ENCODE measurements at places on chromosomes 12 and 14. TPM values are rescaled to one million over a fixed set of nuclear protein-coding genes. Genes with fewer than 3 reads are reported as not detected.

- no peak for DNase-seq
- H3K4me1 ChIP-seq: no peaks in the 10 kb centered on the region
- H3K4me3 ChIP-seq: no peak overlapping the region
- no peaks in the 10 kb centered on the region for H3K27me3 ChIP-seq
- H3K27ac ChIP-seq: no peak overlapping the region
- H3K36me3 ChIP-seq: no peaks in the 10 kb centered on the region
Observed at GRCh38 chr14:65850429-65851135, 438.1 kb downstream of the FUT8 start.

DNA sequence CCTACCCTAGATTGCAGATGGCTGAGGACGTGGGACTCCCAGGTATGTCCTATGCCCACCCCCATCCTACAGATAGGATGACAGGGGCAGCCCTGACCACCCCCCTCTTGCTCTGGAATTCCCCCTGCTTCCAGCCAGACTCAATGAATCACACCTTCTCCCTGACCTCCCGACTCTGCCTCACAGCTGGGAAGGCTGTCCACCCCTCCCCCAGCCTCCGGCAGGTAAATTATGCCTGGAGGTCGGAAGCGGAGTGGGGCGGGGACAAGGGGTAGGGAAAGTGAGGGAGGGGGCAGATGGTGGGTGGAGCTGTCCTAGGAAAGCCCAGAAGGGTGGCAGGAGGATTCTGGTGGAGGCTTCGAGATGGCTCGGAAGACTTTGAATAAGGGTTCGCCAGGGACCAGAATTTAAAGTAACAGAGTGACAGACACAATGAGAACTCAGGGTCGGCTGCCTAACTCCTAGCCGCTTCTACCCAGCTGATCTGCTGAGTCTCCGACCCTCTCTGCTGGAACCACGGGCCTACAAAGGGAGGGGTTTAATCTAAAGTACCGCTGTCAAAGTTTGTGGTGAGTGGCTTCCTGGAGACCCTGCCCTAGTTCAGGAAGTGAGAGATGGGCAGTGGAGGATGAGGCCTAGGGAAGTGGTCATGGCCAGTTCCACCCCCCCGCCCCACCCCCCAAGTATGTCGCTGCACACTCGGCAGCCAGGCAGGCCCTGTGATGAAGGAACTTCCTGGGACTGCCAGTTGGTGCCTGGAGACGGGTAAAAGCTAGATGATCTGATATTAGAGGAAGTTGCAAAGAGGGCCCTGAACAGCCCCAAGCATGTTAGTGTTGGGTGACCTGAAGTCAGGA is 4.2 kb downstream of the PLEKHG3 start:
- DNase-seq: peak; percentile 42
- no peaks in the 10 kb centered on the region for H3K36me3 ChIP-seq
- H3K27ac ChIP-seq: no peak overlapping the region
- H3K4me1 ChIP-seq: peaks cover 40% of the 10 kb centered on the region

DNA sequence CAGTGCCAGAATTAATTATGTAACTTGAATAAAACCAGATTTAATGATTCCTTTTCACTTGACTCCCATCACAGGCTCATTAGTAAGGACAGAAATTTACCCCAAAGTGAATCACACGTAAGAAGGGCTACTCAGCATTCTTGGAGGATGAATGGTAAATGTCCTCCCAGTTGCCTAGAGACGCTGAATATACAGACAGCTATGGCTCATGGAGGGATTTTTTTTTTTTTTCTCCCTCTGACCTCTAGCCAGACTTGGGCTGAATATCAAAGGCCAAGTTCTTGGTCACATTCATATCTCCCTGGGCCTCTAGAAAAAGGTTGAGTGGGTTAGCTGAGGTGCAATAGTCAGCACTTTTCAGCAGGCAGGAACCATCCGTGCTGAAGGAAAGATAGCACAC is 77.5 kb downstream of the PHLDA1 start:
- H3K4me3 ChIP-seq: no peak overlapping the region
- no peaks in the 10 kb centered on the region for H3K27me3 ChIP-seq
- H3K36me3 ChIP-seq: no peaks in the 10 kb centered on the region
- H3K4me1 ChIP-seq: peaks cover 21% of the 10 kb centered on the region
- DNase-seq: peak; percentile 23

GRCh38 chr14:45786266-45786665 is 533.3 kb upstream of the MIS18BP1 start:
- no peaks in the 10 kb centered on the region for H3K4me1 ChIP-seq
- no peaks in the 10 kb centered on the region for H3K27me3 ChIP-seq
- H3K27ac ChIP-seq: no peak overlapping the region
- no peak overlapping the region for H3K4me3 ChIP-seq
- H3K36me3 ChIP-seq: no peaks in the 10 kb centered on the region

TAS2R7 gene
- total RNA-seq: not detected

GRCh38 chr14:55120571-55121495 is 8.2 kb upstream of the LGALS3 start:
- DNase-seq: no peak
- H3K4me3 ChIP-seq: no peak overlapping the region

DNA sequence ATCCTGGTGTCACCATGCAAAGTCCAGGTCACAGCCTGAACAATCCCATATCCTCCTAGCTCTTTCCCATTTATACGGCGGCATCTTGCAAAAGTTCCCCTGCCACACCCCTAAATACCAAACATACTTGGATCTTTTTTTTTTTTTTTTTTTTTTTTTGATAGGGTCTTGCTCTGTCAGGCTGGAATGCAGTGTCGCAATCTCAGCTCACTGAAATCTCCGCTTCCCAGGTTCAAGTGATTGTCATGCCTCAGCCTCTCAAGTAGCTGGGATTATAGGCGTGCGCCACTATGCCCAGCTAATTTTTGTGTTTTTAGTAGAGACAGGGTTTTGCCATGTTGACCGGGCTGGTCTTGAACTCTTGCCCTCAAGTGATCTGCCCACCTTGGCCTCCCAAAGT is 451.3 kb downstream of the GLT1D1 start:
- H3K27ac ChIP-seq: no peak overlapping the region
- no peaks in the 10 kb centered on the region for H3K4me1 ChIP-seq
- no peak overlapping the region for H3K4me3 ChIP-seq
- no peaks in the 10 kb centered on the region for H3K27me3 ChIP-seq
- no peak for DNase-seq
- no peaks in the 10 kb centered on the region for H3K36me3 ChIP-seq

GRCh38 chr14:60008042-60008441 is 83.7 kb upstream of the PCNX4 start:
- H3K36me3 ChIP-seq: no peaks in the 10 kb centered on the region
- H3K27me3 ChIP-seq: no peaks in the 10 kb centered on the region
- no peak overlapping the region for H3K27ac ChIP-seq
- H3K4me1 ChIP-seq: no peaks in the 10 kb centered on the region
- no peak for DNase-seq

- H3K27me3 ChIP-seq: no peaks in the 10 kb centered on the region
- no peak for DNase-seq
- no peak overlapping the region for H3K27ac ChIP-seq
- peaks cover 12% of the 10 kb centered on the region for H3K4me1 ChIP-seq
- no peak overlapping the region for H3K4me3 ChIP-seq
Observed at GRCh38 chr14:71411738-71412137, 504.5 kb downstream of the PCNX1 start.

DNA sequence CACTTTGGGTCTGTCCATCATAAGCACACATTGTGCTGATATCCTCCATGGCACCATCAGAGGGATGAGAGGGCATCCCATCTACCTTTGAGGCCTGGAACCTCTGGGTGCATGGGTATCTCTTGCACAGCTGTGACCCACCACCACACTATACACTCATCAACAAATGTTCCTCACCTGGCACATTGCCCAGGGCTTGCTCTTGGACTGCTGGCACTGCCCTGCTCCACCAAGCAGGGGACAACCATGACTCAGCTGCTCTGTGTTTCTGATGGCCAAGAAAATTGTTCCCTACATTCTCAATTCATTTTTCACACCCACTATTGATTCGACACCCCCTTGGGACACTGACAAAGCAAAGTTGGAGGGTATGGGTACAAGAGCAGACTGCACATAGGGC is 155.5 kb downstream of the PTPRO start:
- H3K4me3 ChIP-seq: no peak overlapping the region
- no peak overlapping the region for H3K27ac ChIP-seq
- no peaks in the 10 kb centered on the region for H3K4me1 ChIP-seq
- no peaks in the 10 kb centered on the region for H3K36me3 ChIP-seq
- no peak for DNase-seq

- no peak overlapping the region for H3K27ac ChIP-seq
- H3K4me1 ChIP-seq: no peaks in the 10 kb centered on the region
- no peak for DNase-seq
Observed at GRCh38 chr12:34605955-34606748, 583.9 kb downstream of the ALG10 start.

DNA sequence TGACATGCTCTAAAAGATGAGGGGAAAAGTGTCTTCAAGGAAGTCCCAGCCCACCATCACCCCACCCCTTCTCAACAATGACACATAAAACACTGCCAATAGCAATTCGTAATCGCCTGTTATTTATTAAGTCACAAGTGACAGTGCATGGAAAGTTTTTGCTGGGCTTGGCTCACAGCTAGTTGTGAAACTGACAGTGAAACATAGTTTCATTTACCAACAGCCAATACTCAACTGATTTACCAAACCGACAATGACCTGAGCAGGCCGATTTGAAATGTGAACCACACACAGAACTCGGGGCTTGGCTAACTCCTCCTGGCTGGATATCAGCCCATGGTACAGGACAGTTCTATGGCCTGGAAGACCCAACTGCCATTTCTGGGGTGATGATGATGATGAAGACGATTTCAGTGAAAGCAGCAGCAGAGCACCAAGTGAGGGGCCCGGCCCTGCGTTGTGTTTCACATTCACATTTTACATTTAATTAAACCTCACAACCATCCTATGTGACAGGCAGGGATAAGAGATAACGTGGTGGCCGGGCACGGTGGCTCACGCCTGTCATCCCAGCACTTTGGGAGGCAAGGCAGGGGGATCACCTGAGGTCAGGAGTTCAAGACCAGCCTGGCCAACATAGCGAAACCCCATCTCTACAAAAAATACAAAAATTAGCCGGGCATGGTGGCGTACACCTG is 42.7 kb downstream of the CAMKK2 start:
- H3K36me3 ChIP-seq: peaks cover 40% of the 10 kb centered on the region
- no peak overlapping the region for H3K27ac ChIP-seq
- no peaks in the 10 kb centered on the region for H3K4me1 ChIP-seq
- no peak for DNase-seq
- H3K27me3 ChIP-seq: no peaks in the 10 kb centered on the region

DNA sequence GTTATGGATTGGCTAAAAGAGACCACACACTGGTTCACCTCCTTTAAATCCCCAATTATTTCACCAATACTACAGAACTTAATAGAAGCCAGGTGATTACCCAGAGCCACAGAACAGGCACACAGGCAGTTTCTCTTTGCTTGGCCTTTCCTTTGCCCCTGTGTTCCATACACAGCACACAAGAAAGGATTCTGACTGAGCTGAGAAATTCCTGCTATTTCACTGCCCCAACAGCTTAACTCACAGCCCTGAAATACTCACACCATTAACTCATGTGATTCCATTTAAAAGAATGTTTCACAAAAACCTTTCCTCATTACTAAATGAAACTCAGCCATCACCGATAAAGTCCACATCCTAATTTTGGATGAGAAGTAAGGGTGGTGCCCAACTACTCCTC is 133.6 kb downstream of the MED13L start:
- no peak overlapping the region for H3K27ac ChIP-seq
- DNase-seq: no peak
- no peaks in the 10 kb centered on the region for H3K27me3 ChIP-seq

DNA sequence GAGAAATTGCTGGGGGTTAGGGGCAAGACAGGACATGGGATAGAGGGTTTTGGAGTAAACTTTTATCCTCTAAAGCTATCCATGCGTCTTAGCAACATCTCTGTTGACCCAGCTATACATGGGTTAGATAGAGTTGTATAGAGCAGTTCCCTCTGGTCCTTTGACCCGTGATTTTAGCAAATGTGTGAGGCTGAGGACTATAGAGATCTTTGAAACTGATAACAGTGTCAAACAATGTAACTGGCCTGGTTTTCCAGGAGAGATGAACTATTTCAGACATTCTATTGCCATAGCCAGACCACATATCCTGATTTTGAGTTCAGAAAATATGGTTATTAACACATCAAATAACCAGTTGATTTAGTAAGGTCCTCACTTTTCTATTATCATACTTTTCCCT is 60.4 kb downstream of the B4GALNT3 start:
- no peak overlapping the region for H3K27ac ChIP-seq
- no peaks in the 10 kb centered on the region for H3K36me3 ChIP-seq
- no peaks in the 10 kb centered on the region for H3K4me1 ChIP-seq
- H3K4me3 ChIP-seq: no peak overlapping the region
- H3K27me3 ChIP-seq: peaks cover 3% of the 10 kb centered on the region
- no peak for DNase-seq

DTX1 gene
- 4.9 TPM for total RNA-seq

- H3K4me1 ChIP-seq: peaks cover 26% of the 10 kb centered on the region
- DNase-seq: no peak
- no peaks in the 10 kb centered on the region for H3K36me3 ChIP-seq
Observed at GRCh38 chr12:116125956-116126566, 151.4 kb downstream of the MED13L start.

DNA sequence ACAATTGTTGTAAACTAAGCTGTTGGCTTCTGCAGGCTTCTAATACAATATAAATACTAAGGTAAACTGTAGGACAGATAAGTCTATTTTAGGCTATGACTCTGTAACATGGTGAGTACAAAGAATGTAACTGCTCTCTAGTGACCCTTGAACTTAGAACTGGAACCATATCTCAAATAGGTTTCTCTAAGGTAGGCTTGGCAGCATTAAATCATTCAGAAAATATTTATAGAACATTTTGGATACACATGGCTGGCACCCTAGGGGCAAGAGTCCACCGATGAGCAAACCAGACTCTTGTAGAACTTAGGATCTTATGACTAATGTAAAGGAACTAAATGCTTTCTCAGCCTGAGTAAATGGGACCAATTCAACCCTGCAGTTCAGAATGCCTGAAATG is 19.4 kb upstream of the SLC25A3 start:
- no peak overlapping the region for H3K27ac ChIP-seq
- DNase-seq: no peak
- no peaks in the 10 kb centered on the region for H3K27me3 ChIP-seq
- H3K4me3 ChIP-seq: no peak overlapping the region

GPRC5D gene
- not detected for total RNA-seq

DNA sequence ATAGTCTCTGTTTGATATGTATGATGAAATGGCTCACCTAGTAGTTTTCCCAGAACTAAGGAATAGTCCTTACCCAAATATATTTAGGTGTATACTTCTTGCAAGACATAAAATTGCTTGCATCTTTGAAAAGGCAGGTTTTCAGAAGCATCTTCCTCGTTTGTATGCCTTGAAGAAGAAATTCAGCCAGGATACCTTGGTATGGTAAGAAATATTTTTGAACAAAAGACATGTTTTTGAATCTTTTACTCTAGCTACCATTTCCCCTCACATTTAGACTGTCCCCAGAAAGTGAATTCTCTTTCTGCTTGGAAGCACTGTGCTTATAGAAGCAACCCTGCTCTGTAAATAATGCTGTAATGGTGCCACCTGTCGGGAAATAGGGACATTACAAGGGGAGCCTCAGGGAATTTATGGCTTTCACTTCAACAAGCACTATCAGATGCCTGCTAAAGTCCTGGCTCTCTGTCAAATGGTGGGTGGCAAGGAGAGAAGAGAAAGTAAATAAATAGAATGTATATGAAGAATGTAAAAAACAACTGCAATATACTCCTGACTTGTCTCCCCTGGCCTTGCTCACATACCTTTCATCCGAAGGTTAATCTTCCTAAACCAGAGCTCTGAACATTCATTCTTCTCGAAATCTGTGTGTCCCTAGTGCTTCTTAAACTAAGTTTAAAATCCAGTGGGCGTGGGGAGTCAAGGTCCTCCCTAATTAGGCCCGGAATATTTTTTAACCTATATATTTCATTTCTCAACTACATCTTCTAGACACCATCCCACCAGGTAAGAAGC is 6.1 kb downstream of the CCDC184 start:
- no peaks in the 10 kb centered on the region for H3K4me1 ChIP-seq
- H3K36me3 ChIP-seq: no peaks in the 10 kb centered on the region
- no peak overlapping the region for H3K27ac ChIP-seq
- peaks cover 21% of the 10 kb centered on the region for H3K27me3 ChIP-seq
- DNase-seq: peak; percentile 79

PZP gene
- 3.8 TPM for total RNA-seq

Data from lung (tissue), 17 donors.